Stimulated activated CD4-positive, alpha-beta T cell treated with anti-CD3 and anti-CD28 coated beads, Interleukin-1b, Interleukin-23, amount 100 ng/mL, for 1 hour (primary cell): ENCODE measurements at places on chromosomes 2 and 18.

DNA sequence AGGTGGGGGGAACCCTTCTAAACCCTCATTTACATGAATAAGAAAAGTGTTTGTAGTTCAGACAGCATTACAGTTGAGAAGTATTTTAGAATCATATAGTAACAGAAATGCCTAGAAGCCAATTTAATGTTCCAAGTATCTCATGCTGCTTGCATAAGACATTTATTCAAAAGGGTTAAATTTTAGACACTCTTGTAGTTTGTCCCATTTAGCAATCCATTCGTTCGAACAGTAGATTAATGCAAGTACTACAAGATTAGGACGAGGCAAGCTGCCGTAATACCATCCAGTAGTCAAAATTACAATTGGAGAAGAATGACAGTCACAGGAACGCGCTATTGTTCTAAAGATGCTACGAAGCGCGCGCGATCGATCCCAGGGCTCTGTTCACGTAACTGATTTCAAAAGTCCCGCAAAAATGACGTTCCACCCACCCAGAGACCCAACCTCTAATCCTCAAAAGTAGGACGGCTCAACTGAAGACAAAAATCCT lies 1.2 kb downstream of the TMEM237 start:
- DNase-seq = no peak

DNA sequence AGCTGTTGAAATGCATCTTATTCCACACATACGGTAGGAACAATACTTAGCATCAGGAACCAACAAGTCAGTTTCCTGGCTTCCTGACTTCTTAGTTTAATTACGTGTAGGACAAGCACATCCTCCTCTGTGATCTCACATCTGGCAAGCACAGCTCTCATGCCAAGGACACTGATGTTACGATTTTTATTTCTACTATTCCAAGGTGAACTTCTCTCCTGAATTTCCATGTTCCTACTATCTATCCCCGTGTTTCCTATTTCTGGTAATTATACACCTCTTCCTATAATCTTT lies 374.0 kb downstream of the NCKAP5 start:
- DNase-seq = no peak

- DNase-seq = no peak
These were observed 138.5 kb upstream of the ITGA4 start for GRCh38 chr2:181318504-181319280.

- no peak for DNase-seq
These were observed 154.3 kb upstream of the CWC22 start for GRCh38 chr2:180161415-180161814.

GRCh38 chr18:67265464-67266245 lies 250.9 kb downstream of the DSEL start:
- DNase-seq = no peak

GRCh38 chr18:10166164-10166807 lies 252.5 kb downstream of the VAPA start:
- DNase-seq = no peak

- no peak for DNase-seq
These were observed 271.9 kb downstream of the LOXHD1 start for GRCh38 chr18:46385124-46385523.

GRCh38 chr2:217206016-217206725 lies 346.3 kb upstream of the TNP1 start:
- DNase-seq = no peak

GRCh38 chr2:77469106-77469505 lies 53.1 kb downstream of the LRRTM4 start:
- no peak for DNase-seq

DNA sequence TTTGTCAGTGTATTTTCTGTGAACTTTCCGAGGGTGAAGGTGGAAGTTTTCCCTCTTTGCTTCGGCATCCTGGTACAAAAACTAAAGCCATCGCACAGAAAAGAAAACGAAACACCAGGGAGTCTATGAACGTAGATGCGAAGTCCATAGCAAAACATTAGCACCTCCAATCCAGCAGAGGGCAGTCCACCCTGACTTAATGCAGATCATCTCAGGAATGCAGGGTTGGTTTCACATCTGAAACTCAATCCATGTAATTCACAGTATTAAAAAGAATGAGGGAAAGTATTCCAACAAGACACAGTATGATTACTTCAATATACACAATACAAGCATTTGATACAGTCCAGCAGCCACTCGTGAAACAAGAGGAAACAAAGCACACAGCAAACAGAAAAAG lies 70.8 kb downstream of the RTP5 start:
- DNase-seq = no peak

- DNase-seq = no peak
These were observed 189.2 kb downstream of the CD226 start for GRCh38 chr18:69758458-69758857.

DNA sequence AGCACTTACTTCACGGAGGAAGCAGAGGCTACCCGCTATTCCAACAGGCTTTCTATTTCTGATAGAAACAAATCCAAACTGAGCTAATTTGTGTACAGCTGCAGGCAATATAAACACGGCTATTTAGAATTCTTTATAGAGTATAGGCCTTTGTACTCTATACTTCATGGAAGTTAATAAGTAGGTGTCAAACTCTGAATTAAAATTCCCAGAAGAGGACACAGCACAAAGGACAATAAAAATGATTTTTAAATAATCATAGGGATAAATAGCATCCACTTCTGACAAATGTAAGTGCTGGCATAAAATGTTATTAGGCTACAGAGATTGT lies 261.5 kb downstream of the AFF3 start:
- no peak for DNase-seq

- DNase-seq = no peak
These were observed 84.0 kb downstream of the KLHL14 start for GRCh38 chr18:32688821-32689220.

- no peak for DNase-seq
These were observed 33.3 kb downstream of the C2orf76 start for GRCh38 chr2:119333360-119333759.

DNA sequence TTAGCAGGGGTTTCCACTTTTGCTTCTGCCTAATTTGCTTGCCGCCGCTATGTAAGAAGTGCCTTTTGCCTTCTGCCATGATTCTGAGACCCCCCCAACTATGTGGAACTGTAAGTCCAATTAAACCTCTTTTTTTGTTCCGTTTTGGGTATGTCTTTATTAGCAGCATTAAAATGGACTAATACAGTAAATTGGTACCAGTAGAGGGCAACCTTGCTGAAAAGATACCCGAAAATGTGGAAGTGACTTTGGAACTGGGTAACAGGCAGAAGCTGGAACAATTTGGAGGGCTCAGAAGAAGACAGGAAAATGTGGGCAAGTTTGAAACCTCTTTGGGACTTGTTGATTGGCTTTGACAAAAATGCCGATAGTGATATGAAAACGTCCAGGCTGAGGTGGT lies 216.1 kb upstream of the FSIP2 start:
- DNase-seq = no peak

- no peak for DNase-seq
These were observed 51.5 kb downstream of the KLHL29 start for GRCh38 chr2:23436346-23437098.

DNA sequence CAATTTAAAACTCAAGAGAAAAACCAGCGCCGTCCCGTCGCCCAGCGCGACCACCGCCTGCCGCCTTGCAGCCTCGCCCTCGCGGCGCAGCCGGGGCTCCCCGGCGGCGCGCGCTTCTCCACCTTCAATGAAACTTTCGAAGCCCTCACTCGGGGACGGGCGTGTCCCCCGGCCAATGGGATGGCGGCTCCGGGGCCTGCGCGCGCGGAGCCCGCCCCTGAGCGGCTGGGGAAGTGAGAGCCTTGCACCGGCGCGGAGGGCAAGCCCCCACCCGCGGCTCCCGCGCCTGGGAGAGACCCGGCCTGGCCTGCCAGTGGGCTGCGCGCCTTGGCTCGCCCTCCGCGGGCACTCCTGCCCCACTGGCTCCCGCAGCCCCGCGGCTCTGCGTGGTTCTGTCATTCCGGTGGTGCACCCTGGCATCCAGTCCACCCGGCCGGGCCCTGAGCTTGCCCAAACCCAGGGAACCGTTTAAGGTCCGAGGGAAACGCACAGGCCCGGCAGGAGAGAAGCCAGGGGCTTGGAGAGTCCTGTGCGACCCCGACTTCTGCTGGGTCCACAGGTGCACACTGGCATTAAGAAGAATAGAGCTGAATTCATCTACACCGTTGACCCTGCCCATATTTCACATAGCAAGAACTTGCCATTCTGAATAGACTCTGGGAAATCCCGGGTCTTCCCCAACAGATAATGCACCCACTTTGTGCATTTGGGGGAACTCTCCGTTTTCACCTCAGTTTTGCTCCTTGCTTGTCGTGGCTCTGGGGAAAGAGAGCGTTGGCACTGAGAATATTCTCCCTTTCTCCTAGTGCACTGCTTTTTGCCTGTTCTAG lies at the start of gene PIEZO2:
PIEZO2 (minus strand) TSS at position 129 of the 830 bp plus-strand sequence. CDS start 981 bp downstream, outside the sequence.
- no peak for DNase-seq

GRCh38 chr18:23380001-23380550 lies 73.0 kb upstream of the RIOK3 start:
- no peak for DNase-seq

GRCh38 chr18:62030091-62030985 lies 137.5 kb upstream of the RNF152 start:
- DNase-seq = no peak

DNA sequence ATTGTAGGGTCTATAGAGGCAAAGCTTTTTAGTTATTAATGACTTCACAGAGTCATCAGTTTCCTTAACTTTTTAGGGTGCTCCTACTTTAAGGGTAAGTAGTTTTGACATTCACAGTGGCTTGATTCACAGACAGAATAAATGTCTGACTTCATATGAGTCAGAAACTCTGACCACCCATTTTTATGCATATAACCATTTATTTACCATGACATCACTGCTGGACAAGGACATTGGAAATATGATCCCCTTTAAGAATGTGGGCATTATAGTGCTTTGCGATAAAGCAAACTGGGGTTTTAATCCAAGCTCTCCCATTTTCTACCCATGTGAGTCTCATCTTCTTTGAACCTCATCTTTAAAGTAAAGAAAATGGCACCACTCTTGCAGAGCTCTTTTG lies 162.0 kb upstream of the MC4R start:
- DNase-seq = no peak

DNA sequence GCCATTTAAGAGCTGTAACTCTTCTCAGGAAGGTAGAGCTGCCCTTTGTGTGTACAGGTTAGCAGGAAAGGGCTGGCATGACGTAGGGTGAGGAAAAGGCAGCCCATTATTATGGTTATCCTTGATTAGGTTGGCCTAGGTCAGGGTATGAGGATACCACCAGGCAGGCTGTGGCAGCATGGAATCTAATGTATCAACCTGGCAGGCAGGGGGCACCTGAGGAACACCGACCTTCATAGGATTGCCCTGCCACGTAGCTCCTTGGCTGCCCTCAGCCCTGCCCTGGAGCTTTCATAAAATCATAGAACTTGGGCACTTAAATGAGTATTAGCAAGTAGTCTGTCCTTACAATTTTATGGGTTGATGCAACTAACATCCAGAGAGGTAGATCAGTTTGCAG lies 261.6 kb downstream of the LTBP1 start:
- DNase-seq = no peak

DNA sequence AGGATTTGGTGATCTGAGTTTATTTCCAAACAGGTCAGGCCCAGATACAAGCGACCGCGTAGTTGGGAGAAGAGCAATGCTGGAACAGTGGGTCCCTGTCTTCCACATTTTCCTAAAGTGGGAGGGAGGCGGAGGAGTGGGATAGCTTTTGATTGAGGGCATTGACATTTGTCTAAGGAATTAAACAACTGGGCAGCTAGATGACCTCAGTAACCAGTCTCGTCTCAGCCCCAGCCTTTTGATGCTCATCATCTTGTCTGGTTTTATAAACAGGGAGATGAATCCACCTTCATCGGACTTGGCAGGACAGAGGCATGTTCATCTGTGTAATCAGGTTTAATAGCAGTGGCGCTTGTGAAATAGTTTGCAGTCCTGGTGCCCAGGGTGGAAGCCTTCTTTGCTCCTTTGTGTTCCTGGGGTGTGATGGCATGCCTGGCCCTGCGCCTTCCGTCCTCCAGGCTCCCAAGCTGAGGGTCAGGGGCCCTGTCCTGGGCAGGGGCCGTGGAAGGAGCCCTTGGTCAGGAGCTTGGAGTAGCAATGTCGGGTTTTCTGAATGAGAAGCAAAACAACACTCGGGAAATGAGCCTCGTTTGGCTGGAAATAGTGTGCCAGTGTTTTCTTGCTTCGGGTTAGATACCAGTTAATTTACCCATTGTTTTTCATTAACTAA lies 193.8 kb downstream of the FAM210A start:
- no peak for DNase-seq

DNA sequence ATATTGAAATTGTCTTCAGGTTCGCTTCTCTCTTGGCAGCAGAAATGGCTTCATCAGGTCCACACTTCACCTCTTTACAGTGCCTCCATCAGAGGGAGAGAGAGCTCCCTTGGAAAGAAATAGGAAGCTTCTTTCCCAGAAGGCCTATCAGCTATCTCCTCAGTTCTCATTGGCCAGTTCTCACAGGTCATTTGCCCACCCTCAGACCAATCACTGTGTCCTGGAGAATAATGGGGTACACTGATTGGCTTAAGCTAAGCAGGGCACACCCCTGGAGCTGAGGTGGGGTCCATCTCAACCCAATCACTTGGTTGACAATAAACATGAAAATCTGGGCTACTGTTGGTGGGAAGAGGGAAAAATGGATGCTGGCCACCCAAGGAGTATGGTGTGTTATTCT lies 5.2 kb downstream of the GNLY start:
- DNase-seq = no peak

DNA sequence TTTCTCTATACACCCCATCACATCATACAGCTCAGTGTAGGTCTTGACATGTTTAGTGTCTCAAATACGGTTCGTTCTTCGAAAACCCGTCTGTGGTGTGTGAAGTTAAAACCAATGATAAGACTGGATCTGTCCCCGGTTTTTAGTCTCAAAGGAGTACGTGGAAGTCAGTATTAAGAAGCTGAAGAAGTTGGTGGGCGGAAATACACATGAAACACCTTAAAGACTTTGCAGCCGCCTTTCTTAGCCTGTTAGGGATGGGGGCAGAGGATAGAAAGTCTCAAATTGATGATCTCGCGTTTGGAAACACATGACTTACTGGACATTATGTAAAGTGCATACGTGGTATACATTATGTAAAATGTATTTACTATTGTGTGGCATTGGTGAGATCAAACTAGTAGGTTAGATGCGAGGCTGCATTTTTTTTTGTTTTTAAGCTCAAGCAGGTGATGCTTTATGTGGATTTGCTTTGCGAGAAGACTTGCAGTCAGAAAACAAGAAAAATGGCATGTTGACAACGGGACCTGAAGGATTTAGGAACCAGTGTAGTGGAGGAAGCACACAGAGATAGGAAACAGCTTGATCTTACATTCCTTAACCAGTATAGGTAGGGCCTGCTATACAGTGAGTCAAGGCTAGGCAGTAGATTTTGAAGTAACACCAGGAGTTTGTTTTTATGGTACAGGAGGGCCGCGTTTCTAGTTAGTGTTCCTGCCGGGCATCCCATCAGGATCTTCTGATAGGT lies 1.2 kb downstream of the CNOT11 start:
- no peak for DNase-seq

DNA sequence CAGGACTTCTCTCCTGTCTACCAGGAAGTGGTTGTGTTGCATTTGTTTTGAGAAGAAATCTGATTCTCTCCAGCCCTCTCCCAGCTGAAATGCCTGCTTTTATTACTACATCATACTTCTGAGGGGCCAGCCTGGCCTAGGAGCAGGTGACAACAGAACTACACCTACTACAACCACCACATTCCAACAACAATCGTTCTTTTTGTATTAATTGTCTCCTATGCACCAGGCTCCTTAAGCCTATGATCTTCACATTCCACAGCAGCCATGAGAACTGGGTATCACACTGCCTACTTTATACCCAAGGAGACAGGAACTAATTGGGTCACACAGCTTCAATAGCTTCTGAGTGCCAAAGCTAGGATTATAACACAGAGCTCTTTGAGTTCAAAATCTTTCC lies 167.7 kb downstream of the TDRD15 start:
- DNase-seq = no peak

- DNase-seq = no peak
These were observed 11.7 kb upstream of the ACTR2 start for GRCh38 chr2:65215946-65216345.
